ENCODE measurements at places on chromosomes 4 and X. TPM values are rescaled to one million over a fixed set of nuclear protein-coding genes. Genes with fewer than 3 reads are reported as not detected.

The SPANXN3 gene
- total RNA-seq, result not detected

The RAB39B gene
- total RNA-seq, result 12.3 TPM

The RAB40A gene
- total RNA-seq, result 0.77 TPM

The CPZ gene
- total RNA-seq, result 59.4 TPM

The STAP1 gene
- 0.44 TPM for total RNA-seq

The NONO gene
- total RNA-seq, result 397 TPM

The HHIP gene
- total RNA-seq, result 33.3 TPM

The SHISA3 gene
- total RNA-seq, result 1.5 TPM

The PCDH10 gene
- 19.4 TPM for total RNA-seq
